ENCODE measurements at places on chromosomes 2 and 18.
A peak's percentile ranks its signal among the peaks of the same experiment; 100 is the strongest.

GRCh38 chr2:114424699-114425098 is 17.7 kb upstream of the DPP10 start:
- no peak for DNase-seq

DNA sequence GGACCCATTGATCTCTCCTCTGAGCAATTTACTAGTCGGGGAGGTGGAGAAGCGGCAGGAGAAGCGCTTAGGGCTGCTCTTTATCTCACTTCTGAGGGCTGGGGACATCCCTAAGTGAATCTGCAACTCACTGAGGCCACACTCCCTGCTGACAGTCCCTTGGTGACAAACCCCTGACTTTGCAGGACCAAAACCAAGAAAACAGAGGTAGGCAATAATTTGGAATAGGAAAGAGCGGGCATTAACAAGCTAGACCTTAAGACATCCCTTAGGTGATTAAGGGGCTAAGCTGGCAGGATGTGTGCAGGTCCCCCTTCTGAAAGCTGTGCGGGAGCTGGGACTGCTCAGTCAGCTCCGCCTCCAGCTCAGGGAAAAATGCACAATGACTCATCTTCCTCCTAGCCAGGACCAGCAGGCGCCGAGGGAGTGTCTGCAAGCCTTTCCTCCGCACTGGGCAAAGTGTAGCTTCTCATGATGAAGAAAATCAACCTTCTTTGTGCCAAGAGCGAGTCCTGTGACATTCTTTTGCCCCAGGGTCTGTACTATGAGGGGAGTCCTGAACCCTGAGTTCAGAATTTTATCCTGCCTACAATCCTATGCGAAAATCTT is 63.3 kb downstream of the BOD1L2 start:
- no peak for DNase-seq

GRCh38 chr18:5238371-5238976 is 41.4 kb upstream of the AKAIN1 start:
- DNase-seq = peak; percentile 4

DNA sequence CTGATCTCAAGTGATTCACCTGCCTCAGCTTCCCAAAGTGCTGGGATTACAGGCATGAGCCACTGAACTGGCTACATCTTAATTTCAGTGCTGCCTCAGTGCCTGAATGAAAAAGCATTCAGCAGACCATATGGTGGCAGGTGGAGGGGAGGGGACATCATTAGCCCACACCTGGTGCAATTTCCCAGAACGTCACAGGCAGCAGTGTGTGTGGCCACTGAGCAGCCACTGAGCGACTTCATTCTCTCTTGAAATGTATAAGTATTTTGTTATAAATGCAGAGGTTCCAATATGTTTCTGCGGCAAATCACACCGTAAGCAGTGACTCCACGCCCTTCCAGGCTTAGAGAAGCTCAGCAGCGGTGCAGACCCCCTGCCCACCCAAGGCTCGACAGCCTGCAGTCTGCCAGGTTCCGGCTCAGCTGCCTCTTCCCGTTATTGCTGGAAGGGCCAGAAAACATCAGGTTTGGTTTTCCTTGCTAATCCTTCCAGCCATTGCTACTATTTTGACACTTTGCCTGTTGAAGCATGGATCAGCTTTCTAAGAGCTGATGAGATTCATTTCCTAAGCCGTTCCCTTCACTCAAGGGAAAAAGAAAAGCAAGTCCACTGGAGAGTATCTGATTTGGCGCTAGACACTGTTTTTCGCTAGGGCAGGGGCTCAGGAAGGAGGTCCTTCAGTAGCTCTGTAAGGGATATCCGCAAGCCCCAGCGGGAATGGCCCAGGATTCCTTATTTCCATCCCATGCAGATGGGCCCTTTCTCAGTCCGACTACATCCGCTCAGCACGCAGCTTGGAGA is 250.7 kb downstream of the VAPA start:
- DNase-seq = no peak

- DNase-seq = no peak
These were observed 54.6 kb upstream of the PHLPP1 start for GRCh38 chr18:62660691-62661090.

DNA sequence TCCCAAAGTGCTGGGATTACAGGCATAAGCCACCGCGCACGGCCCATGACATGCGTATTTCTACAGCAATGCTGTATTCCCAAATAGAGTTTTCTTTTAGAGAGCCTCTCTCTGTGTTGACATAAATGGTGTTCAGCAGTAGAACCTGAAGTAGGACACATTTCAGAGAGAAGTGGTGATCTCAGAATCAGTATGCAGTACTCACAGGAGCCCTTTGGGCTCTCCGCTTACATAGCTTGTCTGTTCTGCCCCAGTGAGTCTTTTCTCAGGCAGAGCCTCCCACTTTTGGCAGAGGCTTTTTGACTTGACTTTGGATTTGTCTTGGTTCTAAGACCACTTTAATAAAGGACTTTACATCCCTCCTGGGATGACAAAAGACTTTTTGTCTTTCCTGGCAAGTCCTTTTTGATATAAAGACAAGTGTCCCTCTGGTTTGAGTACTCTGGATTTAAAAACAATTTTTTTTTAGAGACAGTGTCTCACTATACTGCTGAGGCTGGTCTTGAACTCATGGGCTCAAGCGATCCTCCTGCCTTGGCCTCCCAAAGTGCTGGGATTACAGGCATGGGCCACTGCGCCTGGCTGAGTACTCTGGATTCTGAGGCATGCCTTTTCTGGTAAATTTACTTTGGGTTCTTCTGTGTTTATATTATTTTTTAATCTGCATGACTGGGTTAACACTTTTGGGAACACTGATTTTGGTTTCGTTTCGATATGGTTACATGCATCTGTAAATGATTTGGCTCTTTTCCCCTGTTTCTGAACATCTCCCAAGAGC is 113.3 kb downstream of the SMAD2 start:
- no peak for DNase-seq

- DNase-seq = peak; percentile 20
These were observed 629.9 kb downstream of the NRXN1 start for GRCh38 chr2:50401772-50402653.

DNA sequence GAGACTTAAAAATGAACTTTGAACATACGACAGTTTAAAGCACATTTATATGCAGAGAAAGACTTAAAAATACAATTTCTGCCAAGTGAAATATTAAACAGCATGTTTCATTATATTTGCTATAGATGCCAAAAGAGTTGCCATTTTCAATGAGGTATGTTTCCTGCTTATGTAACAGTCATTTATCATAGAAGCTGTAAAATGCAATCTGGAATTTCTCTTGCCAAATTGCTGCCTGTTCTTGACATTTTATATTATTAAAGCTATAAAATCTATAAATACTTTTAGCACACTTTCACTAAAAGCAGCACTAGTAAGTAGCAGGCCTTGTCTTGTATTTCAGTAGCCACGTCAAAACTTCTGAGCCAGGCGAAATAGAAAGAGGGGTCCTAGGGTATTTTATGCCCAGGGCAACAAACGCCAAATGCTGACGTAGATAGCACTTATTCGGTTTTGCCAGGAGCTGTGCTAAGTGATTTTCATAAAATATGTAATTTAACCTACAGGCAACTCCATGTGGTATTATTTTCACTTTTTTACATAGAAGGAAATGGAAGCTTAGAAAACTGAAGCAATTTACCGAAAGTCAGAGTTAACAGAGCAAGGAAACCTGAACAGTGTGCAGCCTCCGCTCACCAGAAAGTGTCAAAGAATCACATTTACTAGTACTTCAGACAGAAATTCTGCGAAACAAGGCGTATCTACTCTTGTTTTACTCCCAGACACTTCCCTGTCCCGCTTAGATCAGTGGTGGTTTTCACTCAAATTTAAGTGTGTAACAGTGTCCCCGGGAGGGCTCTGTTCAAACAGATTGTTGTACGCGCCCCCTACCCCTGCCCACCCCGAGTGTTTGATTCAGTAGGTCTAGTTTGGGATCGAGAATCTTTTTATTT is 1.2 kb upstream of the CYP20A1 start:
- DNase-seq = no peak

Measured in CMK (cell line).